ENCODE measurements at places on chromosomes 16 and 17.

DNA sequence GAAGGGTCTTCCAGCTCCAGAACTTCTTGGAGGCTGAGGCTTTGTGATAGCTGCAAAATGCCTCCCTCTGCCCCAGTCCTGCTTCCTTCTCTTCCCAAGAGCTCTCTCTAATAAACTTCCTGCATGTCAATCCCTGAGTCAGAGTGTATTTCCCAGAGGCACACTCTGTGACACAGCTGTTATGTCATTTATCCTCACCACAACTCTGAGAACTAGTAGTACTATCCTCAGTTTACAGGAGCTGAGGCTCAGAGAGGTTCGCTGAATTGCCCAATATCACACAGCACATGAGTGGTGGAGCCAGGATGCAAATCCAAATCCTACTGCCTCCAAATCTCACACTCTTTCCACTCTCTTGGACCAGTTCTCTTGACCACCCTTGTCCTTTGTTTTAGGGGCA is 20.0 kb downstream of the UNC45B start:
- DNase-seq: no peak

DNA sequence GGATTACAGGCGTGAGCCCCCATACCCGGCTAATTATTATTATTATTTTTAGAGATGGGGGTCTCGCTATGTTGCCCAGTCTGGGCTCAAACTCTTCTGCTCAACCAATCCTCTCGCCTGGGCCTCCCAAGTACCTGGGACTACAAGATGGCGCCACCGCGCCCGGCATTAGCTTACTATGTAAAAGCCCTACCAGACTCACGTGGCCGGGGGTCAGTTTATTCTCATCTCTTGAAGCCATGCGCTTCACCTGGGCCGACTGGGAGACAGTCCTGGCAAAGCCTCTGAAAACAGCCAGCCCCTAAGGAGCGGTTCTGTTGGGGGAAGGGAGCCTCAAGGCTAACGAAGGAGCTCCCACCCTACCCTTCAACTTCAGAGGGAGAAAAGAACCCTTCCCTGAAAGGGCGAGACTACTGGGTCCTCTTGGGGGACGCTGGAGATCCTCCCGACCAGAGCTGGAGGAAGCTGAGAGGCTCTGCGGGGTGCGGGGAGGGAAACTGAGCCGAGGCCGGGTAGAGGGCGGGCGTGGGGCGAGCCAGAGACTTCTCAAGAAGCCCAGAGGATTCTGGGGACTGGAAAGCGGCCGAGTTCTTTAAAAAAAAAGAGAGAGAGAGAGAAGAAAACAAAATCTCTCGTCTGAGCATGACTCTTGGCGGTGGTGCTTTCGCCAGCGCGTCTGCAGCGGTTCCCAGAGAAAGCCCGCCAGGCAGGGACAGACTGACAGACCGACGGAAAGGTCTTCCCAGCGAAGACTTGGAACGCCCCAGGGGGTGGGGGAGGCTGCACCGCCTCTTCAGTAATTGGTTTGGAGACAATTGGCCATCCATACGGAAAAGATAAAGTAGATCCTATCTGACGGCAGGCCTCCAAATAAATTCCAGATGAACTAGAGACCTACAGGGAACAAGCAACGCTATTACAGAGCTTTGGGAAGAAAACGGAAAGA is 5.6 kb upstream of the TUBG2 start:
- peak; percentile 68 for DNase-seq

- DNase-seq: no peak
Measured at GRCh38 chr17:46121841-46122485, 71.3 kb downstream of the KANSL1 start.

- no peak for DNase-seq
Measured at GRCh38 chr16:19709381-19710136, 8.5 kb downstream of the KNOP1 start.

DNA sequence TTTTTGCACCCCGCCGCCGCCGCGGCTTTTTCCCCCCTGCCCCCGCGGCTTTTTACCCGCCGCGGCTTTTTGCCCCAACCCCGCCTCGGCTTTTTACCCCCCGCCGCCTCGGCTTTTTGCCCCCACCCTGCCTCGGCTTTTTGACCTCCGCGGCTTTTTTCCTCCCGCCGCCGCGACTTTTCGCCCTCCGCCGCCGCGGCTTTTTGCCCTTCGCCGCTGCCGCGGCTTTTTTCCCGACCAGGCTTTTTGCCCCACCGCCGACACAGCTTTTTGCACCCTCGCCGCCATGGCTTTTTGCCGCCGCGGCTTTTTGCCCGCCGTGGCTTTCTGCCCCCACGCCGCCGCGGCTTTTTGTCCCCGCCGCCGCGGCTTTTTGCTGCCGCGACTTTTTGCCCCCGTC is 137.0 kb upstream of the TP53TG3D start:
- no peak for DNase-seq

- no peak for DNase-seq
Measured at GRCh38 chr16:72838586-72838910, 209.4 kb downstream of the ZFHX3 start.

- no peak for DNase-seq
Measured at GRCh38 chr17:58333736-58334207, 5.2 kb upstream of the TSPOAP1 start.

DNA sequence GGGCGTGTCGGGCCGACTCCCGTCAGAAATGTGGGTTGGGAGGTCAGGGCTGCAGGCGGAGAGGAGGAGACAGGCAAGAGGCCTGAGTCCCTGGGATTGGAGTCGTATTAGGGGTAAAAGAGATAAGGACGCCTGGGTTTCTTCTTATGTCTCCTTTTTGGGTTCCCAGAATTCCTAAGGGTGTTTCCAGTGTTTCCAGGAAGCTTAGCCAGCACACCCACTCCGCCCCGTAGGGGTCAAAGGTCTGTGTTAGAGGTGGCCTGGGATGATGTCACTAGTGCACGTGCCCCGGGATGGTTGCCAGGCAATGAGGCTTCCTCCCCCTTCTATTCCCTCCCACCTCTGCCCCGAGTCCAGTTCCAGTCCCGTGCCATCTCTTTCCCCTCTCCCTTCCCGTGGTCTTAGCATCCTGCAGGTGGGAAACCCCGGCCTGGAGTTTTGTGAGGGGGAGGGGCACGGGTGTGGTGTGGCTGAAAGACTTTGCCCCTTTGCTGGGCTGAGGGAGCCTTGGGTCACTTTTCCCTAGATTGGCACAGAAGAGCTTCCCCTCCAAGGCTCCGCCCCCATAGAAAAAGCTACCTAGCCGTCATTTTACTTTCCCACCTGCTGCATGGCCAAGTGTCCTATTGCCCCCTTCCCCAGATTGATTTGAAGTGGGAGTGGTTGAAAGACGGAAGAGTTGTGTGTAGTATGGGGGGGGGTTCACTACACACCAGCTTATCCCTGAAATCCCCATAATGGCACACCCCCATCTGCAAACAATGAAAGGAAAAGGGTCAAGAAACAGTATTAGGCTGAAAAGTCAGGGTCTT is 2.8 kb downstream of the KDM6B start:
- DNase-seq: peak; percentile 92

DNA sequence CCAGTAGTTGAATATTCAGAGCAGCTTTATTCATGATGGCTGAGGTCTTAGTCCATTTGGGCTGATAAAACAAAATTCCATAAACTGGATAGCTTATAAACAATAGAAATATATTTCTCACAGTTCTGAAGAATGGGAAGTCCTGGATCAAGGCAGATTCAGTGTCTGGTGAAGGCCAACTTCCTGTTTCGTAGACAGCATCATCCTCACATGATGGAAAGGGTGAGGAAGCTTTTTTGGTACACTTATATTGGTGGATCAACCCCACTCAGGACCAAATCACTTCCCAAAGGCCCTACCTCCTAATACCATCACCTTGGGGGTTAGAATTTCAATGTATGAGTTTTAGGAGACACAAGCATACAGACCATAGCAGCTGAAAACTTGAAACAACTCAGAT is 224.2 kb downstream of the CYB561 start:
- no peak for DNase-seq

GRCh38 chr17:44444735-44445105 is 55.3 kb upstream of the ITGA2B start:
- DNase-seq: peak; percentile 4

DNA sequence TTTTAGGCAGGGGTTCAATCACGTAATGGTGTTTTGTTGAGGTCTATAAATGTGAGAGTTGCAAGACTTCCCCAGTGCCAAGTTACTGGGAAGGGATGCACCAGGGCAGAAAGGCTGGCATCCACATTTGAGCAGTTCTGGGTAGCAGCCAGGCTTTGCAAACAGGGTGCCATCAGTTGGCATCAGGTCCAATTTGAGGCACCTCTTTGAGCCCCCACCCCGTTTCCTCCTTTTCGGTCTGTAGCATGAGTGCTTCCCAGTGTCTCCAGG is 142.6 kb upstream of the CACNG5 start:
- DNase-seq: no peak

DNA sequence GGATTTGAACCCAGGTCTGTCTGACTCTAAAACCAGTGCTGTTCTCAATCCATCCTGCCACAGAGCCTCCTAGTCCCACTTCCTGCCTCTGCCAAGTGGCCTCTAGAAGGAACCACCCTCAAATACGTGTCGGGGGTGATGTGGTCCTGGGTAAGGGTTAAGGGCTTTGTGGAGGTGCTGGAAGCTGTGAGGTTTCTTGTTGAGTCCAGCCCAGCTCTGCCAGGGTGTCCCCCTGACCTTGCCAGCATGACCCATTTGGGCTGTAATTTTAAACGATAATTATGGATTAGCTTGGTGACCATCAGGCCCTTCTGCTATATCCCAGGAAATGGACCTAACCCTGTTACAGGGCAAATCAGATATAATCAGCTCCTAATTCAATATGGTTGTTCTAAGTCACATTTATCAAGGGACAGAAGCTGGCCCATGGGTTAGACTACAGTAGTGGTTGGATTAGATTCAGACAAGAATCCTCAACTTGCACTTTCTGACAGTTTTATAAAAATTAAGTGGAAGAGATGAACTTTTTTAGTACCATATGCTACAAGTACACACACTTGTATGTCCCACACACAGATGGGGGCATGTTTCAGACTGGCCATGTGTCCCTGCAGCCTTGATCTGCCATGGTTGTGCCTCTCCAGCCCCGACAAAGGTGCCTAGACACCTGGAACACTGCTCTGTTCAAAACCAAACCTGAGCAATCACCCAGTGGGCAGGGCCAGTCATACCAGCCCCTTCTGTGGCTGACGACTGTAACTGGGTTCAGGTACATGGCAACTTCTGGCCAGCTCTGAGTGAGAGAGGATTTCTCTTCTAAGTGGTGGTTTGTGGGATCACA is 48.0 kb downstream of the SMPD3 start:
- no peak for DNase-seq

DNA sequence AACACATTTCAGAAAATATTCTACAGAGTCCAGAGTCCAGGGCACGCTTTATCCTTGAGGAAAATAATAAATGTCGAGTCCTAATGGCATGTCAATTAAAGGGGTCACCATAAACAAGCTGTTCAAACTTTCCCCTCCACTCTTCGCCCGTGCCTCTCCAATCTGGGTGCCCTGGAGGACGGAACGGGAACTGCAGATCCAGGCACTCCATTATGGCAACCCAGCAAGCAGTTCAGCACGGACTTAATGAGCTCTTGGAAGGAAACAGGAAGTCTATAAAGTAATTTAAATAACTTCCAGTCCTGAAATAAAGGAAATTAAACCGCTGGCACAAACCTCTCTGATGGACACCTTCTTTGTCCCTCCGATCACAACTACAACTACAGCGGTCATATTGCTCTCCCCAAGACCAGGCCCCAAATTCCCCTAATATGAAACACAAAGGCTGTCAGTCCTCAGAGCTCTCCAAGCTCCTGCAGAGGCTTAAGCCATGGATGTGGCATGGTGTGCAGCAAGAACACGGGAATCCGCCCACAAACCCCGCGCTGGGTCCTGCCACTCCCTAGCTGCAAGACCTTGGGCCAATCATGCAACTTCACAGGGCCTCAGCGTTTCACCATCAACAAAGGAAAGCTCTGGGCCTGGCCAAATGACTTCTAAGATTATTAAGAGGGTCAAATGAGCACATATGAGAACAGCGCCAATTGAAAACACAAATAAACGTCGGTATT is 52.6 kb downstream of the ZFHX3 start:
- DNase-seq: no peak
